Peyer's patch (tissue), 4 donors: ENCODE measurements at places on chromosomes 5 and 9. TPM values are rescaled to one million over a fixed set of nuclear protein-coding genes. Genes with fewer than 3 reads are reported as not detected.
A peak's percentile ranks its signal among the peaks of the same experiment; 100 is the strongest.

GRCh38 chr5:56986626-56986947 lies 34.7 kb upstream of the MIER3 start:
- no peaks in the 10 kb centered on the region for H3K27me3 ChIP-seq
- no peak for DNase-seq
- H3K27ac ChIP-seq, result no peak overlapping the region
- H3K4me1 ChIP-seq, result no peaks in the 10 kb centered on the region

GRCh38 chr9:112268413-112268812 lies 65.0 kb downstream of the PTBP3 start:
- H3K27ac ChIP-seq, result no peak overlapping the region
- H3K36me3 ChIP-seq, result no peaks in the 10 kb centered on the region
- no peaks in the 10 kb centered on the region for H3K27me3 ChIP-seq
- no peak for DNase-seq
- no peaks in the 10 kb centered on the region for H3K4me1 ChIP-seq
- H3K4me3 ChIP-seq, result no peak overlapping the region

- H3K27me3 ChIP-seq, result no peaks in the 10 kb centered on the region
- H3K27ac ChIP-seq, result no peak overlapping the region
- H3K4me3 ChIP-seq, result no peak overlapping the region
- no peak for DNase-seq
- H3K4me1 ChIP-seq, result no peaks in the 10 kb centered on the region
Measured at GRCh38 chr9:22645893-22646292, 199.3 kb downstream of the DMRTA1 start.

- no peak overlapping the region for H3K4me3 ChIP-seq
- no peaks in the 10 kb centered on the region for H3K27me3 ChIP-seq
Measured at GRCh38 chr9:88418025-88418424, 29.8 kb downstream of the SPIN1 start.

- H3K36me3 ChIP-seq, result no peaks in the 10 kb centered on the region
- DNase-seq, result no peak
- H3K4me3 ChIP-seq, result no peak overlapping the region
- H3K4me1 ChIP-seq, result peaks cover 6% of the 10 kb centered on the region
- no peaks in the 10 kb centered on the region for H3K27me3 ChIP-seq
- no peak overlapping the region for H3K27ac ChIP-seq
Measured at GRCh38 chr5:127987354-127988145, 96.0 kb upstream of the SLC12A2 start.

DNA sequence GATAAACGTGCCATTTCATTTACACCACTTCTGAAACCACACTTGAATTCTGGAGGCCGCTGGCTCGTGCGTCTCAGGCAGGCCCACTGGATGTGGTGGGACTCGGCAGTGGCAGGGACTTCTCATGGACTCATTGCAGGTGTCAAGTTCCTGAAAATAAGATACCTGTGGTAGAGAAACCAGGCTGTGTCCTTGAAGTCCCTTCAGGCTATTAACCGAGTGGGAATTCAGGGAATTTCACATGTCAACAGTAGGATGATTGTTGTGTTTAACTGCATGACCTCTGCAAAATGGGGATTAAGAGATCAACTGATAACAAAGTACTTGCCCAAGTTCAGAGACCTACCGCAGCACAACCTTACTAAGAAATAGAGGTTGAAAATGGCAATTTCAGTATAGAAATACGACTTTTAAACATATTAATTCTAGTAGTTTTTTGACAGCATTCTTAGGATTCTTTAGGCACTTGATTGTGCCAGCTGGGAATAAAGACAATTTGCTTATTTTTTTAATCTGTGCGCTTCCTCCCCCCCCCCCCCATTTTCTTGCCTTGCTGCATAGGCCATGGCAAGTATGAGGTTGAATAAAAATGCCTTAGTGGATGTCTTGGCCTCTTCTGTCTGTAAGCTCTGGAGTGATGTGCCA lies 26.8 kb downstream of the TRIP13 start:
- no peaks in the 10 kb centered on the region for H3K4me1 ChIP-seq
- H3K27me3 ChIP-seq, result no peaks in the 10 kb centered on the region
- H3K36me3 ChIP-seq, result no peaks in the 10 kb centered on the region
- DNase-seq, result no peak
- no peak overlapping the region for H3K27ac ChIP-seq

DNA sequence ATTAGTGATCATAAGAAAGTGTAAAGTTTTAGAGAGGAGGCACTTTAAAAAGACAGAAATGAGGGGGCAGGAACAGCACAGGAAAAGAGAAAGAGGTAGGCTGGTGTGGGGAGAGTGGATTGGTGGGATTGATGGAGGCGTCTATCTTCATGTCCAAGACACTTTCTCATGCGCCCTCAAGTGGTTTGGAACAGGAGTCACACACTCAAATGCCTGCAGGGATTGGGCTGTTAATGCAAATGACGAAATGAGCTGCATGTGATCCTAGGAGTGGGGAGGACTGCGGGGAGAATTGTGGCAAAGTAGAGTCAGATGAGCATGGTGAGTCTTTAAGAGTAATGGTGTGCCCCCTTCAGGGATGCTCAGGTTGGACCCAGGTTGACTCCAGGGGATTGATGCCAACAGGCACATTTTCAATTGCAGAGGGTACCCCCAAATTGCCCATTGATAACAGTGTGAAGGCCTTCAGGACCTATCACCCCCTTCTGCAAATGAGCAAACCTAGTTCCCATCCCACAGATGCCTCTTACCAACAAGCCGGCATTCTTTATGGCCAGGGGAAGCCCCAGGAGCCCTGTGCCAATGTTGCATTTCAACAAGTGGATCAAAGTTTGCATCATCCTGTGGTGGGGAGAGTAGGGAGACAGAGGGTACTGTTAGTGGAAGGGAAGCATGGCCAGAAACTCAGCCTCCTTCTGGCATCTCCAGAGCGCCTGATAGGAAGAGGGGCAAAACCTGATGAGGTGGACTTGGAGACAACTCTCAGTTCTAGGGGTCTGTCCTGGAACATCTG lies 5.3 kb downstream of the SLC36A3 start:
- no peak overlapping the region for H3K27ac ChIP-seq
- no peaks in the 10 kb centered on the region for H3K4me1 ChIP-seq
- no peaks in the 10 kb centered on the region for H3K27me3 ChIP-seq
- H3K4me3 ChIP-seq, result no peak overlapping the region

DNA sequence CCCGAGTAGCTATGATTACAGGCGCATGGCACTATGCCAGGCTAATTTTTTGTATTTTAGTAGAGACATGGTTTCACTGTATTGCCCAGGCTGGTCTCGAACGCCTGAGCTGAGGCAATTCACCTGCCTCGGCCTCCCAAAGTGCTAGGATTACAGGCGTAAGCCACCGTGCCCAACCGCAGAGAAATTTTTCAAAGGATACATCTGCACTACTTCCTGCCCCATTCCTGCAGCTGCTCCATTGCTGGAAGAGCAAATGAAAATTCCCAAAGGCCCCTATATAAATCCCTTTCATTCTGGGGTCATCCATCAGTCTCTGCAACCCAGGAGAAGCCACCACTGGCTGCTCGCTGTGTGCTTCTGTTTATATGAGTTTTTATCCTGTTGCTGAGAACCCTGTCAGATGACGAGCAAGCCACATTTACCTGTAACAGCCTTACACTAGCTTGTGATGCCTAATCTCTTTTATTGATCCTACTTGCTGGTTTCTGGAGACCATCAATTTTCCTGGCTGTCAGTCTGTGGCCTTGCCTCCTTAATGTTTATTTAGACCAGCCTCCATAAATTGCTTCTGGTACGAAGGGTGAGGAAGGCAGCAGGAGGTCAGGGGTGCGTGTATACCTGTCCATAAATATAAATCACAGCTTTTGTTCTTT lies 925.3 kb downstream of the TLE4 start:
- H3K27me3 ChIP-seq, result no peaks in the 10 kb centered on the region
- H3K27ac ChIP-seq, result no peak overlapping the region
- H3K36me3 ChIP-seq, result no peaks in the 10 kb centered on the region
- H3K4me1 ChIP-seq, result no peaks in the 10 kb centered on the region

DNA sequence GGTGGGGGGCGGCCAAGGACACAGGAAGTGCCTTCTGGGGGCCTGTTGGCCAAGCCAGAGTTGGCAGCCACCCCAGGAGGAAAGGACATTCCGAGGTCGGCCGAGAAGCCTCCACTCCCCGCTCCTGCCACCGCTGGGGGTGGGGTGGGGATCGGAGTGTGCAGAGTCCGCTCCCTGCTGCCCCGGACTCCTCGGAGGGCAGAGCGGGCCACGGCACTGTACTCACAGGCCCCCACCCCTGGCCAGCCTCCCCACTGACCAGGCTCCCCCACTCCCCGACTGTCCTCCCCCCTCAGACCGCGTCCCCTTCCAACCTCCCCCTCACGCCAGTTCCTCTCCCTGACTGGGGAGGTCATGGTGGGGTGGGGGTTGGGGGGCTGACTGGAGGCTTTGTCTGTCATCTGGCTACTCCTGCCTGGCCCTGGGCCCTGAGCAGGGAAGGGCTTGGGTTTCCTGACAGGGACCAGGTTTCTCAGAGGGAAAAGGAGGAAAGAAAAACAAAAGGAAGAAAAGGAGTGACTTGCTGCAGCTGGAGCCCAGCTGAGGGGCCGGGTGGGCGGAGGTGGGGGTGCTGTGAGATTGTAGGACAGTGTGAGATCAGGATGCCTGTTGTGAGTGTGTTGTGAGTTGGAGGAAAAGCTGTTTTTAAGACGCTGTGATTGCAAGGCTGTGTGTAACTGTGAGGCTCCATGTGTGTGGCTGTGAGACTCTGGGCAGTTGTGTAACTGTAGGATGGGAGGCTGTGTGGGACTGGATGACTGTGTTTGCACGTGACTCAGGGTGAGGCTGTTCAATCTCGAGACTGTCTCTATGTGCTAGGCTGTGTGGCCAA lies 29.7 kb downstream of the CNTFR start:
- H3K4me1 ChIP-seq, result peaks cover 2% of the 10 kb centered on the region
- H3K4me3 ChIP-seq, result peak overlapping the region; percentile 23
- DNase-seq, result peak; percentile 82
- peak overlapping the region; percentile 90 for H3K27ac ChIP-seq
- H3K36me3 ChIP-seq, result no peaks in the 10 kb centered on the region

GRCh38 chr9:107932601-107933000 lies 443.0 kb upstream of the KLF4 start:
- H3K27me3 ChIP-seq, result no peaks in the 10 kb centered on the region
- no peaks in the 10 kb centered on the region for H3K36me3 ChIP-seq
- H3K4me1 ChIP-seq, result no peaks in the 10 kb centered on the region
- H3K4me3 ChIP-seq, result no peak overlapping the region
- H3K27ac ChIP-seq, result no peak overlapping the region

DNA sequence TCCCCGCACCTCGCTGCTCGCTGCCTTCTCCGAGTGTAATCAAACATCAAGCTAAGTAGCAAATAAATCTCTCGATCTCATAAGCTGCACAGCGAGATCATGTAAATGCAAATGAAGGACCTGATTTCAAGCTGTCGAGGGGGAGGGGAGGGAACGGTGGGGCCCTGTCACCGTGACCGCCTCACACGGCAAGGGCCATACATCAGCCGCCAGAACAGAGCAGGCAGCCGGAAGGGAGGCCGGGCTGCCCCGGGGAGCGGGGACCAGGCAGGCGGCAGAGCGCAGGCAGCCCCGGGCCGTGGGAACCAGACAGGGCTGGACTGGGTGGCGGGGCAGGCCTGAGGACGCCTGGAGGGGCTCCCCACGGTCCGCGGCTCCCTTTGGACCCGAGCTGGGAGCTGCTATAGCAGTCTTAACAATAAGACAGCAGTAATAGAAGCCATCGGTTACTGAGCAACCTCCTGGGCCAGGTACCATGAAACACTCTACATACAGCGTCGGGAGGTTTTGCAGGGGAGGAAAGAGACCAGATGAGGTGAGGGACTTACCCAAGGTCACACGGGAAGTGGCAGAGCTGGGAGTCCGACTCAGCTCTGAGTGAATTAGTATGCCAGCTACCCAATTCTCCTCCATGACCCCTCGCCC lies 76.8 kb downstream of the CFAP77 start:
- no peaks in the 10 kb centered on the region for H3K36me3 ChIP-seq
- no peak for DNase-seq
- H3K4me3 ChIP-seq, result no peak overlapping the region
- no peak overlapping the region for H3K27ac ChIP-seq

GRCh38 chr9:19102181-19102630 lies 498 bp downstream of the HAUS6 start:
- H3K27me3 ChIP-seq, result no peaks in the 10 kb centered on the region
- DNase-seq, result peak; percentile 57
- peak overlapping the region; percentile 85 for H3K27ac ChIP-seq
- no peaks in the 10 kb centered on the region for H3K4me1 ChIP-seq
- H3K4me3 ChIP-seq, result peak overlapping the region; percentile 65
- H3K36me3 ChIP-seq, result no peaks in the 10 kb centered on the region

GRCh38 chr5:172144291-172144815 lies 43.7 kb downstream of the STK10 start:
- peak overlapping the region; percentile 40 for H3K27ac ChIP-seq
- no peak overlapping the region for H3K4me3 ChIP-seq

GRCh38 chr5:61342071-61342501 lies 10.0 kb downstream of the ZSWIM6 start:
- DNase-seq, result no peak
- no peaks in the 10 kb centered on the region for H3K4me1 ChIP-seq
- H3K27ac ChIP-seq, result no peak overlapping the region
- H3K4me3 ChIP-seq, result no peak overlapping the region
- H3K36me3 ChIP-seq, result no peaks in the 10 kb centered on the region

DNA sequence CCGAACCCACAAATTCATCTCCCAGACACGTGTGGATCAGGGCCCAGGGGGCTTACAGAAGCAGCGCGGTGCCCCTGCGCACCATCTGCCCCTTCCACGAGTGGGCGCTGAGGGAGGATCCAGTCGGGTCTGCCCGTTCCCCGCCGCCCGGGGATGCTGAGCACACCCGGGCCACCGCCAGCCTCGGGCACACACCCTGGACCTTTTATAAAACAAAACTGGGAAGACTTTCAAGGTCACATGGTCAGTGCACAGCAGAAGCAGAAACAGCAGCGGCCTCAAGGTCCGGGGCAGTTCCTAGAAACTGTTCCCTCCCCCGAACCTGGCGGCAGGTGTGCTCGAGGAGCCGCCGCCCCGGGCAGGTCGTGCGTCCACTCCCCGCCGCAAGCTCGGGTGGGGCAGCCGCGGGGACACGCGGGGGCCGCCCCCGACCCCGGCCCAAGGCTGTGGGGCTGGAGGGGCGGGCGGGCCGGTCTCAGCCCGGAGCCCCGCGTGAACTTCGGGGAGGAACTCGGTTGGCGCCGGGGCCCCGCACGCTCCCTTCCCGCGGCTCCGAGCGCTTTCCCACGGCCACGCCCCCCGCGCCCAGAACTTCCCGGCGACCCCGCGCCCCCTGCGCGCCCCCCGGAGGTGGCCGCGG lies 633 bp upstream of the PPP1R26 start:
- H3K36me3 ChIP-seq, result no peaks in the 10 kb centered on the region
- peak overlapping the region; percentile 11 for H3K27ac ChIP-seq

The TMEM215 gene
- not detected for total RNA-seq

The SPATA31C1 gene
- not detected for total RNA-seq

The HAPLN1 gene
- total RNA-seq, result 0.13 TPM

The INSL4 gene
- total RNA-seq, result not detected

The ARHGEF28 gene
- 14.9 TPM for total RNA-seq

The CARD19 gene
- 48.5 TPM for total RNA-seq

The TOR4A gene
- 39.9 TPM for total RNA-seq

The SLCO4C1 gene
- total RNA-seq, result not detected

The PCDHA10 gene
- total RNA-seq, result 0.53 TPM

The APBA1 gene
- 2.1 TPM for total RNA-seq

The NR6A1 gene
- total RNA-seq, result 43.0 TPM

The SELENOP gene
- total RNA-seq, result 5,297 TPM

The IL4 gene
- not detected for total RNA-seq

The ANXA1 gene
- total RNA-seq, result 48.0 TPM

The PLPPR1 gene
- not detected for total RNA-seq
